ENCODE measurements at places on chromosomes 4 and X. TPM values are rescaled to one million over a fixed set of nuclear protein-coding genes. Genes with fewer than 3 reads are reported as not detected.

The MAGEE2 gene
- total RNA-seq: not detected

DNA sequence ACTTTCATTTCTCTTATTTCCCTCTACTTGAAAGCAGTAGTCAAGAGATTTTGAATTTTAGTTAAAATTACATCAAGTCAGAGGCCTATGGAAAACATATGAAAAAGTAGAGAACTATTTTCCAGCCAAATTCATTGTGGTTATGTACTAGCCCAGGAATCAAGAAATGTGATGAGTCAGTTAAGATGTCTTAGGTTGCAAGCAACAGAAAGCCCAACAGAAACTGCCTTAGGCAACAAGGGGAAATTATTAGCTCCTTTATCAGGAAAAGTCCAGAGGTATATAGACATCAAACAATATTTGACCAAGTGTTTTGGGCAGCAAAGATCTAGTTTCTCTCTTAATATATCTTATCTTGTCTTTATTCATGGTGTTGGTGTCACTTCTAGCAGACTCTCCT, 37.8 kb upstream of the FRMD7 start:
- DNase-seq: no peak

The TMEM187 gene
- total RNA-seq: 7.8 TPM

DNA sequence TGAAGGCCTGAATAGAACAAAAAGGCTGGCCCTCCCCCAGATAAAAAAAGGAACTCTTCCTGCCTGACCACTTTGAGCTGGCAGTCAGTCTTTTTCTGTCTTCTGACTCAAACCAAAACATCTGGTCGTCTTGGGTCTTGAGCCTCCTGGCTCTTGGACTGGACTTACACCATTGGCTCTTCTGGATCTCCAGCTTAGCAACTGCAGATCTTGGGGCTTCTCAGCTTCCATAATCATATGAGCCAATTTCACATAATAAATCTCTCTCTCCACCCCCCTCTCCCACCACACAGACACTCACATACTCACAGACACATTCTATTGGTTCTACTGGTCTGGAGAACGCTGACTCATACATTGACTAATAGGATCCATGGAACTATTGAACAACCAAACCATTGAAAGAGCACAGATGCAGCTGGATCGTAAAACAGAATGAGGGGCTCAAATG, 15.6 kb upstream of the CWH43 start:
- no peak for DNase-seq

DNA sequence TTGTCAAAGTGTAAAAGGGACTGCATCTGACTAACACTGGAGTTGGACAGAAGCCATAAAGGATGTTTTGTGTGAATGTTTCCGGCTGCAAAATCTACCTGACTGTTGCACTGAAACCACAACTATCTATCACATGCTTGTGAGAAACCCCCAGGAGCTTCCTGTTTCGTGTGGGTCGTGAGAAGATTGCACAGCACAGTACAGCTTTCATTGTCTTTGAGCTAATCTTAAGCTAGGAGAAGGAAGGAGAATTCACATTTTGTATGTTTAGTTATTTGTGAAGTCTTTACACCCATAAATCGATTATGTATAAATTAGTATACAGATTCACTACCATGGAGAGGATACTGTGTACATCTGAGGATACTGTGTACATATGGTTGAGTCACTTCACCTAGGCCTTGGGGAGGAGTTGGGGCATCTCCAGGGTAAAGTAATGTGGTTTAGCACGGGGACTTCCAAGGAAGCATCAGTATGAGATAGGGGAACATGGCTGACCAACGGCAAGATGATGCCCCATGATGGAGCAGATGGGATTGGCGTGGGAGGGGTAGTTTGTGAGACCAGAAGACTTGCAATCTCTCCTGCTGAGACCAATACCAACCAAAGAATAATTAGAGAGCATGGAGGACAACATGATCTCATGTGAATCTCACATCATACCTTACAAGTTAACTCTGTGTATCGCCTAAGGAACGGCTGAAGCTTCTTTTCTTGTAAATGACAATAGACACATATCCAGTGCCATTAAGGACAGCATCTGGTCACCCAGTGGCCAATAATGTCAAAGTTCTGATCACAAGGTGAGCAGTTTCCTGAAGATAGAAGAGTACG, 43.1 kb upstream of the FAM9C start:
- no peak for DNase-seq

The PAK3 gene
- 2.0 TPM for total RNA-seq

DNA sequence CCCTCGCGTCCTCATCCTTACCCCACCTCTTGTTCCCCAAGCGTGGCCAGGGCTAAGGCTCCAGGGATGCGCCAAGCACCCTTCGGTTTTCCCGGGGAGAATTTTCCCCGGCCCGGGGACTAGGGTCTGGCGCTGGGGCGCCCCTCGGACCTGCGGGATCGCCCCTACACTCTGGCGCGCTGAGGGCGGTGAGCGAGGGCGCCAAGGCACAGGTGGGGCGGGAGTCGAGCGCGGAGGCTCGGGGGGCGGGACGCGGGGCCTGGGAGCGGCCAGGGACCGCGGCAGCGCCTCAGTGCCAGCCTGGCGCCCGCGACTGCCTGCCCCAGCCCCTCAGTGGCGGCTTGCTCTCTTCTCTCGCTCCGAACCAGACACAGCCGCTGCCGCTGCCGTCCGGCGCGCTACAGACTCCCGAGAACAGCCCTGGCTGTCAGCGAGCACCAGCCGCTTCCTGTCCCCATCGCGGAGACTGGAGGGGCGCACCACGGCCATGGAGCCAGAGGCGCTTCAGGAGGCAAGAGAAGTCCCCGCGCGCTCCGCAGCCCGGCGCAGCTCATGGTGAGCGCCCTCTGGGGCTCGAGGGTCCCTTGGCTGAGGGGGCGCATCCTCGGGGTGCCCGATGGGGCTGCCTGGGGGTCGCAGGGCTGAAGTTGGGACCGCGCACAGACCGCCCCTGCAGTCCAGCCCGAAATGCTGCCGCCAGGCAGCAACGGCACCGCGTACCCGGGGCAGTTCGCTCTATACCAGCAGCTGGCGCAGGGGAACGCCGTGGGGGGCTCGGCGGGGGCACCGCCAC, at the start of gene DRD5:
Gene DRD5, plus strand, starts transcription at position 292 of the 793 bp plus-strand sequence. Its CDS starts 396 bp downstream, at position 688.
- no peak for DNase-seq

Measured in mucosa of descending colon (tissue), 3 donors.